ENCODE measurements at places on chromosomes 4 and X.

GRCh38 chr4:174047363-174047762 lies 236.1 kb downstream of the FBXO8 start:
- DNase-seq: no peak

DNA sequence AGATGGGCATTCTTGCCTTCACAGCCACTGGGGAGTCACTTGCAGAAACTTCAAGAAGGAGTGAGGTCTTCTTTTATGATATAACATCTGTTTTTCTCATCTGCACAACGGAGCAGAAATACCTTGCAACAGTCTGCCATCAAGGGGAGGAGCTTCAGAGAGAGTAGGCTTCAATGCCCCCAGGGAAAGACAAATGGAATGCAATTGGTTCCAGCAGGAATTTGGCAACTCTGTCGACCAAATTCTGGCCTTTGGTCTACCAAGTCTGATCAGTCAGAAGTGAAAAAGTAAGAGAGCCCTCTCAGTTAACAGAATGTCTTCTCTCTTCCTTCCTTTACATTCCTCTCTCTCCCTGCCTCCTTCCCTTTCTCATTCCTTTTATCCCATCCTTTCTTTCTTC lies 229.3 kb downstream of the IDS start:
- no peak for DNase-seq

- no peak for DNase-seq
Measured at GRCh38 chr4:15653420-15653819, 1.7 kb downstream of the FBXL5 start.

GRCh38 chrX:16934185-16934584 lies 12.3 kb upstream of the REPS2 start:
- peak; percentile 42 for DNase-seq

GRCh38 chrX:16970977-16971376 lies 24.5 kb downstream of the REPS2 start:
- DNase-seq: no peak

DNA sequence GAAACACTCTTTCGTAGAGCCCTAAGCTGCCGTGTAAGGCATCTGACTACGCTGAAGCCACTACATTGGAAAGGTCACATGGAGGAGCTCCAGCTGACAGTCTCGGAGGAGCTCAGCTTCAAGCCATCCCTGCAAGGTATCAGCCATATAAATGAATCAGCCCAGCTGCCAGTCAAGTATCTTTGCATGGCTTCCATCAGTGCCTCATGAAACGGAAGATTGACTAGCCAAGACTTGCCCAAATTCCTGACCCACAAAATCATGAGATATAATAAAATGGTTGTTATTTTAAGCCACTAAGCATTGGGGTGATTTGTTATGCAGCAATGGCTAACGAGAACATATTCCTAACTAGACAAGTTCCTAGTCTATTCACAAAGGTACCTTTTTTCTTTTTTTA lies 104.1 kb upstream of the SCOC start:
- DNase-seq: no peak
